Fibroblast of upper back skin (primary cell): ENCODE measurements at places on chromosomes 5 and 9.
A peak's percentile ranks its signal among the peaks of the same experiment; 100 is the strongest.

DNA sequence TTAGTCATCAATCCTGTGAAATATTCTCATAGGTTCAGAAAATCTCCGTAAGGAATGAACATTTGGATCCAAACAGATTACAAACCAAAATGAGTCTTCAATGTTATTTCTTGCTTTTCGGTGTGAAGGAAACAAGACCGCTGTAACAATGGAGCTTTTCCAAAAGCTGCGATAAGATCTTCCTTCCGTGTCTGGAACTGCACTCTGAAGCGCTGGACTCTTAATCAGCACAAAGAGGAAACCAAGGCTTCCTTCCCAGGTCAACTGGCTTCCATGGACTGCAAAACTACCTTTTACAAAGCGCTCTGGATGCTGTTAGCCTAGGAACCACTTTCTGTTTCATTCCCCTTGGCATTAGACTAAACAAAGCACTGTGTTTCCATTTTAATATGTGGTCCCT lies 137.9 kb upstream of the BASP1 start:
- DNase-seq = no peak

DNA sequence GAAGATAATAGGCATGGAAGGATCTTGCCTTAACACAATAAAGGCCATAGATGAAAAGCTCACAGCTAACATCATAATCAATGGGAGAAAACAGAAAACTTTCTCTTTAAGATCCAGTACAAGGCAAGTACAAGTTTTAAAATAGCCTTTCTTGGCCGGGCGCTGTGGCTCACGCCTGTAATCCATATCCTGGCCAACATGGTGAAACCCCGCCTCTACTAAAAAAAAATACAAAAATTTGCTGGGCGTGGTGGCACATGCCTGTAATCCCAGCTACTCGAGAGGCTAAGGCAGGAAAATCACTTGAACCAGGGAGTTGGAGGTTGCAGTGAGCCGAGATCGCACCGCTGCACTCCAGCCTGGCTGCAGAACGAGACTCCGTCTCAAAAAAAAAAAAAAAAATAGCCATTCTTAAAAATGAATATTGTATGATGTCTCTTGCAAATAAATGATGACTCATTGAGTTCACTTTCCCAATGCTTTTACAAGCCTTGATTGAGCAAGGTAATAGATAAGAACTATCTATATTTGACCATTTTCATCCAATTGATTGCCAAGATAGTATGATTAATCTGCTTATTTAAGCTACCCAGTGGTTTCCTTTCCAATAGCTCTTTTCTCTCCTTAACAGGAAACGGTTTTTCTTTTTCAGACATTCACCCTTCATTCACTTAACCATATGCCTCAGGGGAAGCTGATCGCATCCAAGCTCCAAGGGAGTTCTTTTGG lies 15.8 kb downstream of the CCDC152 start:
- DNase-seq = peak; percentile 1

- peak; percentile 23 for DNase-seq
Measured at GRCh38 chr5:94746731-94747124, 128.3 kb downstream of the SLF1 start.

DNA sequence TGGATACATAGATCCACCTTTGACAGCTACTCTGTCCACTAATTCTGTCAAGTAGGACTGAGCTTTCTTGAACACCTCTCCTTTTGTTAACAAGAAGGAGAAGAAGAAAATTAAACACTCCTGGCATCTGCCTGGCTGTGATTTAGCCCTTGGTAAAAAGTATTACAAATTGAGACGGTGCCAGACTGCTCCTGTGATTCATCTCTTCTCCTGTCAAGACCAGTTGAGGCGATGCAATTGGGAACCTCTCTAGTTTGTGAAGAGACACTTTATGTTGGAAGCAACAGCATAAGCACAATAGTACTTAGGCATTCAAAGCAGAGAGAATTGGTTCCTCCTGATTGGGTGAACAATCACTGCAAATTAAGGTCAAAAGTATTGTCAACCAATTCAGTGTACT lies 72.7 kb downstream of the GHR start:
- peak; percentile 36 for DNase-seq

DNA sequence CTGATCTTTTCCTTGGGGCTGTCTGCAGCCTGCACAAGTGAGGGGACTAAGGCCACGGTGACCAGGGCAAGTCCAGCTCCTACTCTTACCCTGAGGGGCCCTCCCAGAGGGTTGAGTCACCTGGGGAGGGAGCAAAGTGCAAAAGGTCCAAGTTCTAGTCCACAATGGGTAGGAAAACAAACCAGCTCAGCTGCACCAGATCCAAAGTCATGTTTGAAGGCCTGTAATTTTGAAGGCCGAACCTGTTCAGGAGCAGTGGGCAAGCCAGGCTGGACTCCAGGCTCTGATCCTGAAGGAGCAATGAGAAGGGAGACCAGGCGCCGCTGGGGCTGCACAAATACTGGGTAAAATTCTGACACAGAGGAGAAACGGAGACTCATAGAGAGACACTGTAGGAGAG lies 15.8 kb upstream of the TCF7 start:
- no peak for DNase-seq

GRCh38 chr9:133604856-133605255 lies 4.3 kb downstream of the FAM163B start:
- no peak for DNase-seq

- no peak for DNase-seq
Measured at GRCh38 chr9:137309368-137310188, 7.5 kb upstream of the NRARP start.

DNA sequence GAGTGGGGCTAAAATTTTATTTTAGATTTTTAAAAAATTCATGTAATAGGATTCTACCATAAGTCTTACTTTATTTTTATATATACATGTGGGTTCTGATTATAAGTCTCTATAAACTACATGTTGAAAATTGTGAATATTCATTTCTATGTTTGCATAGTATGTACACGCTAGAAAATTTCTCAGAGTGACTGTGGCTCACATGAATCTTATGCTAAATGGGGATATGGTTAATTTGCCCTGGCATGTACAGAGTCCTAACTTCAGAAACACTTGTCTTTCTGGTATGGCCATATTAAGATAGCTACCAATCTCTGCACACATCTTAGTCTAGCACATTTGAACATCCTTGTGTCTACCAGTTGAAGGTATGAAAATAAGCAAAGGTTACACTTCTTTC lies 154.8 kb downstream of the FBXL7 start:
- DNase-seq = no peak

GRCh38 chr9:88971131-88971960 lies 19.9 kb upstream of the S1PR3 start:
- no peak for DNase-seq

GRCh38 chr5:73066466-73066865 lies 53.9 kb upstream of the TMEM171 start:
- peak; percentile 90 for DNase-seq

DNA sequence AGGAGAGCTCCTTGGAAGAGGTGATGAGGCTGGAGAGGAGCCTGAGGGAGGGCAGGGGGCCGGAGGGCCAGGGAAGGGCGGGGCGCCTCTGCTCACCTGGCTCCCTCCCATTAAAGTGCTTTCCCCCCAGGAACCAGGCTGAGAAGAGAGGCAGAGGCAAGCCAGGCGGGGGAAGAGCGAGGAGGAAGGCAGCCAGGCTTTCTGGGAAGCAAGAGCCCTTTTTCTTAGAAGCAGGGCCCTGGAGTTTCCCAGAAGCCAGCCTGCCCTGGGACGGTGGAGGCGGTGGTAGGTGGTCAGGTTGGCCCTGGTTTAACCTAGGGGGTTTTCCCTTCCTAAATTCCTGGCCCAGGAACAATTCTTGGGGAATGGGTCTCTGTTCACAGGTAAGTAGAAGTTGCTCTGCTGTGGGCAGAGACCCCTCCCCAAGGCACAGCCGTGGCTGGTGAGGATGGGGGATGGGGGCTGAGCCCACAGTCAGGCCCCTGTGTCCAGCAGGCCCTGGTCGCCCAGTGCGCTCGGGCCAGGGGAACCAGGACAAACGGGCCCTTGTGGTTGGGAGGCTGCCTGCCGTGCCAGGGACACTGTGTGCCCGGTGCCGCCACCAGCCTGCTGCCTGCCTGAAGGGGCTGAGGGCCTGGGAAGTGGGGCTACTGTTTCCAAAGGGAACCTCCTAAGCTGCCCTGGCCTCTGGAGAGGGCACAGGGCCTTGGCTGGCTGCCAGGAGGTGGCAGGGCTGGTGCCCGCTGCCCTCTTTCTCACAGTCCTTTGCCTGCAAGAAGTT lies 16.6 kb upstream of the RALGDS start:
- no peak for DNase-seq

GRCh38 chr9:68690088-68690487 lies 15.0 kb upstream of the PIP5K1B start:
- DNase-seq = no peak

GRCh38 chr5:10090074-10090473 lies 159.6 kb downstream of the ATPSCKMT start:
- no peak for DNase-seq

GRCh38 chr9:111003182-111003581 lies 35.1 kb downstream of the LPAR1 start:
- no peak for DNase-seq

DNA sequence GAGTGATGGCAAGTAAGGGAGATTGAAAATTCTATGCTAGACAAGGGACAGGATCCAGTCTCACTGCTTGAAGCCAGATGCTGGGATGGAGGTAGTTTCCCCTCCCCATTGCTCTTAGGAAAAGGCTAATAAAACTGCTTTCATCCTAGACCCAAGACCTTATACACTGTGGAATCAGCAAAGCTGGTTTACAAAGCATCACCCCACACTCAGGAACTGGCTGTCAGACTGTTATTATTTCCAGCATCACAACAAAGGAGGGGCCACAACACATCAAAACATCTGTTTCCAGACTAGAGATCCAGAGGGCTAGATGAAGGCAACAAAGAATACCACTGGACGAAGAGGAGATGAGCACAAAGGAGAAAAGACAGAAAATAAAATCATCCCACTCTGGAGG lies 364.6 kb upstream of the PTGER4 start:
- DNase-seq = no peak

DNA sequence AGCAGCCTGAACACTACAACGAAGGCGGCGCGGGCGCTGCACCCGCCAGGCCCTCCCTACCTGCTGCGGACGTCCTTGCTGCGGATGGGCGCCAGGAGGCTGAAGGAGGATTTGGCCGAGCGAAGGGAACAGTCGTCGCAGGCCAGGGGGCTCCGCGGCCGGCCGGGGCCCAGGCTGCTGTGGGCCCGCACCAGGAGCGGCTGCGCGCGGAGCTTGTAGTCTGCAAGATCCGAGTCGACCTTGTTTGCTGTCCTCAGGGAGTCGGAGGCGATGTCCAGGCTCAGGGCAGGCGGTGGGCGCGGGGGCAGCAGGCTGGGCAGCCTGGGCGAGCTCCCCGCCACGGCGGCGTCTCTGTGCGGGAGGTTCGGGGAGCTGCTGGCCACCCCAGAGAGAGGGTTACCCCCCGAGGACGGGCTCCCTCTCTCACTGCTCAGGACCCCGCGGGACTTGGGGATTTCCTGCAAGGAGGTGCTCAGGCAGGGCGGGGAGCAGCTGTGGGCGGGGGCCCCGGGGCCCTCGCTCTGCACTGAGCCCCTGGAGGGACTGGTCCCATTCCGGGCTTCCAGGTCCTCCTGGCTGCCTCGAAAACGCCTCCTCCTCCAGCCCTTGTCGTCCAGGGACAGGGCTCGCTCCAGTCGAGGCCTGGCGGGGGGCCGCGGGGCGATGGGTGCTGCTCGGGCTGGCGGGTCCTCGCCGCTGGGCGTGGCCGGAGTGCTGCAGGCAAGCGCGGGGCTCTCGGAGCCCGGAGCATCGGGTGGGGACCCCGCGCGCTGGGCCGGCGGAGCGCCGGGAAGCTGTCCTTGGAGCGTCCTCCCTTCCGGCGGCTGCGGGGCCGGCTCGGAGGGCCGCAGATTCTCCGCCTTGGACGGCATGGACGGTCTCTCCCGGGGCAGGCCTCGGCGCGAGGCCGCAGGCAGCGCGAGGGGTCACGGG lies 831 bp downstream of the INPP5E start:
- peak; percentile 12 for DNase-seq

GRCh38 chr9:133569891-133570690 lies 35.6 kb downstream of the ADAMTSL2 start:
- DNase-seq = no peak

DNA sequence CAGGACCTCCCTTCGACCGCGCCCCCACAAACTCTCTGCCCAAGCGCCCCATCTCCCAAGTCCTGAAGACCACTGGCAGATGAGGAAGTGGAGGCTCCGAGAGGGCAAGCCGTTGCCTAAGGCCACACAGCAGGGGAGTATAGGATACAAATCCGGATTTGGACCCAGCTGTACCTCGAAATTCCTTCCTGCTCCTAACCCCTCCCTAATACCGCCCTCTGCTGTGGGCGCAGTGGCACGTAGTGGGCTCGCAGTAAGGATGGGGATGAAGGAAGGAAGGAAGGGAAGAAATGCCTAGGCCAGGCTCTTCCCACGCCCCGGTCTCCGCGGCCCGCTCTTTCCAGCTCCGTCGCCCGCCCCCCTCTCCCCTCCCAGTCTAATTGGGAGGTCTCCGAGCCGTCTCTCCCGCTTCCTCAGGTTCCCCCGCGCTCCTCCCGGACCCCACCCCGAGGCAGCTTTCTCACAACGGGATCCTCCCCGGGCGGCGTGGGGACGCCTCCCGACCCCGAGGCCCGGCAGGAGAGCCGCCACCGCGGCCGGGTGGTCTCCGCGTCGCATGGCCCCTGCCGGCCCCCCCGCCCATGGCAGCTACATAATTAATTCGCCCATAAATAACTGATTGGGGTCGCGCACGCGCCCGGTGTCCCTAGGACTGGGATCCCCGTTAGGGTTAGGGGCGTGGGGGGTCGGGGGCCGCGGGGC lies 138.9 kb downstream of the C9orf50 start:
- DNase-seq = peak; percentile 61

GRCh38 chr9:14294659-14295058 lies 19.3 kb downstream of the NFIB start:
- no peak for DNase-seq

DNA sequence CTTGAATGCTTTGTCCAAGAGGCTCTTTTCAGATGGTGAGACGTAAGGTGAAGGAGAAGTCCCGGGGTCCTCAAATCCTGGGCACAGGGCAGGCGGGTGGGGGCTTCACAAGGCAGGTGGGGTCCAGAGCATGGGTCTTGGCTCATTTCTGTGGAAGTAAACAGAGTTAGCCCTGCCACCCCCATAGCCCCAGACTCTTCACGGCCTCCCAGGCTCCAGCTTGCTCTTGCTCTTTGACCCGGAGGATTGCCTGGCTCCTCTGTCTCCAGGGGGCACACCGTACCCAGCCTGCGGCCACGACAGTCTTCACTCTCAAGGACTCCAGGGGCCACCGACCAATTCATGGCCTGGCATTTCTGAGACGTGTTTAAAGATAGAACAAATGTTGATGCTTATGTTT lies 28.8 kb upstream of the POMT1 start:
- DNase-seq = no peak

GRCh38 chr5:112174959-112175594 lies 244.0 kb downstream of the EPB41L4A start:
- peak; percentile 47 for DNase-seq
